AG09309 (cell line): ENCODE measurements at places on chromosomes 7 and 10.

DNA sequence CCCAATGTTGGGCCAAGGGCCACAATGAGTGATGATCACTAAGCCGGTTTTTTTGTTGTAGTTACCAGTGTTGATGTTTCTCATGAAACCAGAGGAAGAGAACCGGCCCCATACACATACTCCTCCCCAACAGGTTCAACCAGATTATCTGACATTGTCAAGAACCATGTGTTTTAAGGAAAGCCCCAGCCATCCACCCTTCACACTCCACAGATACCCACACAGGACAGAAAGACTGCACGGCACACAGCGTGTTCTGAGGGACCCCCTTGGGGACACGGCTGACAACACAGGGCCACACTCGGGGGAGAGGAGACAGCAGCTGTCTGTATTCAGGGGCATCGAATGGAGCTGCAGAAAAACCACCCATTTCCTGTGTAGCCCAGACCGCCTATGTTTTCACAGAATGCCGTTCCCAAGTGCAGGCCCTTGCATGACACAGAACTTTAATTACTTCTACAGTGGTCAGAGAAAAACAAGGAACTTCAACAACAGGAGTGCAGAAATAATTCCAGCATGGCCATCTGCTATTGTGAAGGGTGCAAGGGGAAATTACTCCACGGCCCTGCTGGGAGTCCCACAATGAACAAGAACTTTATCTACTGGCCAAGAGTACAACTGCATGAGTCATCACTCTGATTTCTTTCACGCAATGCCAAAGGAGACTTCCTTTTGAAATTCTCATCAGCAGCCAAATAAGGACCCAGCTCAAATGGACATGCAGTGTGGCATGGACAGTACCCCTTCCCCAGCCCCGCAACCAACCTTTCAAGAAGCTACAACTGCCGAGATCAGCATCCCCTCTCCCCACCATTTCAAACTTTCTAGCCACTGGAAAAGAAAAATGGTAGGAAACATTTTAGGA, 2.3 kb downstream of the KLF6 start:
- DNase-seq = peak; percentile 96

GRCh38 chr10:60101821-60102220, 195.5 kb upstream of the CCDC6 start:
- DNase-seq = no peak

- no peak for DNase-seq
These were observed 2.3 kb downstream of the ELMO1 start for GRCh38 chr7:37446371-37446770.

- DNase-seq = no peak
These were observed 22.9 kb upstream of the MTPAP start for GRCh38 chr10:30371954-30372353.

DNA sequence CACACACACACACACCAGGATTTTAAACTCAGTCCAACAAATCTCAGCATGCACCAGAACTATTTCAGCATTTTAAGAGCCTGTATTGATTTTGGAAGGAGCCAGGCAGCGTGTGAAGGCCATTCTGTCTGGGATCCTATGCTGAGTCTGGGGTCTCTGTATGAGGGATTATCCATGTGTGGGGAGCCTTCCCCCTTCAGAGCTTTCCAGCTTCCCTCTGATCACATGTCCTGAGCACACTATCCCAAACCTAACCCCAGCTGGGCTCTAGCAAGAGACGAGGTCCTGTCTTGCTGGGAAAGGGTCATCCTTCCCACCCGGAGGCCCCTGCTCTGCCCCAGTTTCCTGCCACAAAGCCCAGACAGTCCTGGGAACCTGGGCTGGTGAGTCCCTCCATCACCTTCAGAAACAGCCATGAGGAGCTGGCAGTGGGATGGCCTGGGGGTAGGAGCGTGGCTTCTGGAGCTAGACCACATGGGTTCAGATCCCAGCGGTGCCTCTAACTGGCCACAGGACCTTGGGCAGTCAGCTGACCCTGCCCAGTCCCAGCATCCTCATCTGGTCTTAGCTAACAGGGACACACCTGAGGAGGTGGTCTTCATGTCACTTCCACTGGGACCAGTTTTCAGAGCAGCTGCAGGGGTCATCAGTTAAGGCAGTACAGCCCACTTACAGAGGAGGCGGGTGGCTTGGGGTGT, 79.6 kb upstream of the RET start:
- no peak for DNase-seq

- no peak for DNase-seq
These were observed 6.7 kb upstream of the SCRN1 start for GRCh38 chr7:29996321-29996720.

DNA sequence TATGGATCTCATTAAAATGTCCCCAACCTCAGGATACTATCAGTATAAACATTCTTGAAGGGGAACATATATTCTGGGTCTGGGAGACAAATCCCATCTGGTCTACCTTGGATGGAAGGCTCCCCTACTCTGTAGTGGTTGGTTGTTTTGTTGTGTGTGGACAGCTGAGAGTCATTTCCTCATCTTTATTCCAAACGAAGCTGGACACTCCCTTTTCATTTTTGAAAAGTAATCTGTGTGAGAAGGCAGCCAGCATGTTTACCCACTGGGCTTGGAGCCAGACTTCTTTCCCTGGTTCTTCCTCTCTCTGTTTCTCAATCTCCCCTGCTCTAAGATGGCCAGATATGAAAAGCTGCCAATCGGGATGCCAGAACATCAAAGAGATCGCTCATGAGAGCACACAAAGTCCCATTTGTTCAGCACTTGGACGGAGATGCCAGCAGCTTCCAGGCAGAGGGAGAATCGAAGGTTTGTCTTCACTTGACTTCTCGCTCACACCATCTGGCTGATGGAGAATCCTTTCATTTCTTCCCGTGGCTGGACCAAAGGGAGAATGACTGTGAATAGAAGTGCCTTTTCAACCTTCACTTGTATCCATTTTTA, 108.1 kb upstream of the AGR3 start:
- DNase-seq = peak; percentile 61

GRCh38 chr7:19470031-19470430, 238.8 kb downstream of the POLR1F start:
- DNase-seq = no peak

GRCh38 chr7:12337095-12337494, 66.6 kb downstream of the VWDE start:
- DNase-seq = no peak

GRCh38 chr10:96665306-96665705, 55.0 kb downstream of the PIK3AP1 start:
- peak; percentile 34 for DNase-seq

- no peak for DNase-seq
These were observed 120.4 kb downstream of the PKD1L1 start for GRCh38 chr7:47827871-47828270.

DNA sequence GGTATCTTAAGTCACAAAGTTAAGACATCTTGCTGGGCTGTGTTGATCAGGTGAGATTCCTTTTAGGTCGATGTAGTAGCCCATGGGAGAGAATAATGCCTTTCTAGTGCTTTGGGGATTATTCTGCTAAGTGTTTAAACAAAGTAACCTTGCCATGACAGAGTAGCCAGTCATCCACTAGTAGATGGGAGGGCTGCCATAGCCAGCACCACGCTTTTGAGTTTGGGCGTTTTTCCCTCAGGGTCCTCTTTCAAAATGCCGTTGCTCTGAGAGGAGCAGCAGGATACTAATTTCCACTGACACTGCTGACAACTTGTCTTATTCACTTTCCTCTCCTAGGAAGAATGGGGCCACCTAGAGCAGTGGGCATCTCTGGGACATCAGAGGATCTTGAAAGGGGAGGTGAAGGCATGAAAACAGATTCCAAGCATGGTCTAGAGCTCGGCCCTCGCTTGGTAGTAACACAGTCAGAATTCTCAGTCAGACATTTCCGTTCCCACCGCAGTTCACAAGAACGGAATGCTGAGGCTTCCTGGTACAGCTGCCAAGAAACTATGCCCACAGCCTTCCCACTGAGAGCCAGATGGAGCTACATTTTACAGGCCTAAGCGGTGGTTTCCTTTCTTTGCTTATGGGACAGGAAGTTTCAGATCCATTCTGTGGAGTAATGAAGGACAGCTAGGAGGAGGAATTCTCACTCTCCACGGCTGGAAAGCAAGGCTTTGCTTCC, 15.3 kb upstream of the RSU1 start:
- DNase-seq = peak; percentile 92

- DNase-seq = no peak
These were observed 36.0 kb upstream of the OTUD1 start for GRCh38 chr10:23402856-23403255.

GRCh38 chr7:149093228-149093627, 2.7 kb upstream of the ZNF786 start:
- no peak for DNase-seq

GRCh38 chr7:151083824-151084160, 499 bp upstream of the TMUB1 start:
- no peak for DNase-seq

- no peak for DNase-seq
These were observed 183.2 kb downstream of the PRPF18 start for GRCh38 chr10:13769946-13770345.

- DNase-seq = no peak
These were observed 55.1 kb upstream of the AASS start for GRCh38 chr7:122199171-122199570.

DNA sequence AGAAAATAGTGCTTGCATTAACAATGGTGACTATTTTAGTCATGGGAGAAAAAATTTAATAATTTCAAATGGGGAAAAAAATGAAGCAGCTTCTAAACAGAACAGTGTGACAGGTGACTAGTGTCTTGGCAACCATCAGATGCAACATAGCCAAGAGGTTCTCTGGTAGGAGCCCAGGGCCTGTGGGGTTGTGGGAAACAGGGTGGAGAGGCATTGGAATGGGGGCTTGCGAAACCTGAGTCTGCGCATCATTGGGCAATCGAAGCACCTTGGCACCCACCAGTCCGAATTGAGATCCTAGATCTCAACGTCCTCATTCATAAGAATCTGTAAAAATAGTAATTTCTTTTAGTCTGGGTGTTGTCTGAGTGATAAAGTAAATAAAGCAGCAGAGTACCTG, 19.2 kb upstream of the PARD3 start:
- no peak for DNase-seq

- no peak for DNase-seq
These were observed 17.1 kb upstream of the ZNF800 start for GRCh38 chr7:127409629-127410028.

DNA sequence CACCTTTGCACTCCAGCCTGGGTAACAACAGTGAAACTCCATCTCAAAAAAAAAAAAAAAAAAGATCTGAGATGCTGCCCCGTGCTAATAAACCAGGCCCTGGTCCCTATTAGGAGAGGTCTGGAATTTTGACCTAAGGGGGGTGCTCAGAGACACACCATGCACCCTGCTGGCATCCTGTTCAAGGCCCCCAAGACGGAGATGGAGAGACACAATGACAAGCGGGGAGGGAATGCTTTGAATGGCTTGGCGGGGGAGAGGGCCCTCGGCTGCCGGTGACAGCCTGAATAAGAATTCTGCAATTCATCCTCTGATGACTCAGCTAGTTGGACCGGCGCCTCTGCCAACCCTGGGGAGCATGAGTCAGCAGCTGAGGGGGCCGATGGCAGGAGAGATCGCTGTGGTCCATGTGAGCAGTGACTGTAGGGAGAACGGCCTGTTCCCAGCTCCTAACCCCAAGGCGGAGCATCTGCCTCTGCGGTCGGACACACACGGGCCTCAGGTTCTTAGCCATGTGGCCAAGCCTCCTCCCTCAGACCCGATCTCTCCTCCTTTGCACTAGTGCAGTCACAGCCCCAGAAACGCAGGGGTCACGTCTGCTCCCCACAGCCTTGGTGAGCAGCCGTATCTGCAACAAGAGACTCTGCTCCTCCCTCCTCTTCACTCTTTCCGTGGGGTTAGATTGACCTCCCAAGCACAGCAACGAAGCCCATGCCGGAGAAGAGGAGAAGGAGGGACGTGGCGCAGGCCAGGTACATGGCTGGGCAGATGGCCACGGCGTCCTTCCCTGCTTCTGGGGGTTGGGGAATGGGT, 14.9 kb downstream of the TRIM56 start:
- peak; percentile 96 for DNase-seq
